ENCODE measurements at places on chromosomes 1 and 21. TPM values are rescaled to one million over a fixed set of nuclear protein-coding genes. Genes with fewer than 3 reads are reported as not detected.

Gene SHE
- 5.2 TPM for total RNA-seq

Gene OPTC
- not detected for total RNA-seq

Gene MAP3K7CL
- total RNA-seq = 4.8 TPM

Gene HRNR
- not detected for total RNA-seq

Gene NPPB
- 1.5 TPM for total RNA-seq

Gene VWA1
- 11.4 TPM for total RNA-seq

Gene IFI44
- total RNA-seq = 40.2 TPM

Gene HCRTR1
- total RNA-seq = 0.94 TPM

Gene OR10J1
- total RNA-seq = not detected
